Tongue (tissue), 3 donors: ENCODE measurements at places on chromosomes 2 and 18. TPM values are rescaled to one million over a fixed set of nuclear protein-coding genes. Genes with fewer than 3 reads are reported as not detected.

SDC1 gene
- 44.2 TPM for total RNA-seq

TDRD15 gene
- total RNA-seq = not detected

AGXT gene
- total RNA-seq = not detected

TMEM247 gene
- total RNA-seq = not detected

FAM110C gene
- total RNA-seq = 3.7 TPM

GRCh38 chr2:48345176-48345575 lies 184.8 kb upstream of the STON1 start:
- DNase-seq = no peak

DNA sequence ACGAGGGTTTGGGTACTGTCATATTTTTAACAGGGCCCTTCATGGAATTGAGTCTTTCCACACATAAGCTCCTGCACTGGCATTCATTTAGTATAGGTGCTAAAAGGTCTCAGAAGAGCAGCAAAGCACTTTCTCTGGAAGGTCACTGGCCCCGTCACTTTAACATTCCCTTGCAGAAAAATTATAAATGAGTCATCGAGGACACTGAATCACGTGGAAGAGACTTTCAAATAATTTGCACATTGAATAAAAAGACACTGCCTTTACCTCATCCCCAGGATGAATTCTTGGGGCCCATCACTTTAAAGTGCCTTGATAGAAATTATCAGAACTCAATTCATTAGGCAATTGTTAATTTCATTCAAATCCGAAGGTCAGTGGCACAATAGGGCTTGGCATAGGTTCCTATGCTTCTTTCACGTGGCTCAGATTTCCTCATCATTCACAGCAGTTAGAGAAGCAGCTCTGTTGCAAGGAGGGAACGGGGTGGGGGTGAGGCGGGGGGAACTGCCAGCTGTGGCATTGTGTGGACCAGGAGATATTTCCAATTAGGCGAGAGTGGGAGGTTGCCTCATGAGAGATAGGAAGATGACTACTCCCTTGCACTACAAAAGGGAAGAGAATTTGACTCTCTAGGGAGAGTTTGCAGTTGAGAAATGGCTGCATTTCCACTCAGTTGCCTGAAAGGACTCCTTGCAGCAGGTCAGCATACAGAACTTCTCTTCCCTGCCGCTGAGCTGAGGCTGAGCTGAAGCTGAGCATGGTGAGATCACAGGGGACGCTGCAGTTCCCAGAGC lies 86.3 kb upstream of the NPAS2 start:
- no peak for DNase-seq

GRCh38 chr18:31821545-31822171 lies 61.0 kb upstream of the SLC25A52 start:
- DNase-seq = no peak

- peak; percentile 93 for DNase-seq
Observed at GRCh38 chr2:160306985-160307384, 106.9 kb upstream of the ITGB6 start.

GRCh38 chr2:224347176-224348051 lies 54.5 kb downstream of the FAM124B start:
- DNase-seq = no peak
